Smooth muscle cell of the umbilical artery (primary cell): ENCODE measurements at places on chromosomes 3 and 15. TPM values are rescaled to one million over a fixed set of nuclear protein-coding genes. Genes with fewer than 3 reads are reported as not detected.

C2CD4A gene
- total RNA-seq: not detected in 2 replicates

CACNA2D2 gene
- 0.05 TPM in 1 of 2 replicates, not detected in the other for total RNA-seq

PLA2G4E gene
- total RNA-seq: not detected in 2 replicates

FGF12 gene
- not detected in 2 replicates for total RNA-seq

PRTG gene
- 1.2 and 1.3 TPM in 2 replicates for total RNA-seq

ARGFX gene
- not detected in 2 replicates for total RNA-seq
